Stimulated activated CD4-positive, alpha-beta T cell treated with anti-CD3 and anti-CD28 coated beads, Interleukin-4, amount 100 ng/mL, for 4 hours (primary cell): ENCODE measurements at places on chromosomes 2 and 18.

DNA sequence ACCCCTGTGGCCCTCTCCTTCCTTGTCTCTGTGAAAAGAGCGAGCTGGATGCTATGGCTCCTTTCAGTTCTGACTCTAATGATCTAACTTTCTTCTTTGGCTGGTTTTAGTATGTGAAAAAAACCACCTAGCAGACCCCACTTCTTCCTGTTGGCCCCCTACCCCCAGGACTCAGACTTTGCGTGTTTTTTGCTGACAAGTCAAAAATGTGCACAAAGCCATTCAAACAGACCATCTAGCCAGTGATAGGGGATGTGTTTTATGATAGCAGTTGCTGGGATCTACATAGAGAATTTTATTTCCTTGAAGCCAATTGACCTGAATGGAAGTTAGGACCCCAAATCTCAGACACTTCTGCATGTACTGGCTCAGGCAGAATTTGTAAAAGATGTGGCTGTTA, 49.1 kb downstream of the MFSD6 start:
- no peak for DNase-seq

DNA sequence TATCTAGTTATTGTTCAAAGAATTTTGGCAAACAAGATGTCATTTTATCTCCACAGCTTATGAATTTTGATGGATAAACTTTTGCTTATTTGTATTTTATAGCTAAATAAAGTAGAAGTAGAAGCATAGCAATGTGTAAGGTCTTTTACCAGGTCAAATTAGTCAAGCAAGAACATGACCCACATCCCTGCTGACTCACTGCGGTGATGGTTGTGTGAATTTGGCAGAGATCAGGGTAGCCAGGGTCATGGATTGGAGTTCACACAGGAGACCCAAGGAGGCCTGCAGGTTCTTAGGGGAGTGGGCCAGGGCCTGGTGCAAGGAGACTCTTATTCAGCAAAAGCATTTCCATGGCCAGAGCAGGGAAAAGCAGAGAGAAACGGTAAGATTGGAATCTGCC, 18.7 kb downstream of the SP140 start:
- DNase-seq = no peak

GRCh38 chr2:85875350-85876050, 13.3 kb downstream of the ST3GAL5 start:
- DNase-seq = no peak

GRCh38 chr2:9225806-9226205, 19.2 kb downstream of the ASAP2 start:
- DNase-seq = no peak

DNA sequence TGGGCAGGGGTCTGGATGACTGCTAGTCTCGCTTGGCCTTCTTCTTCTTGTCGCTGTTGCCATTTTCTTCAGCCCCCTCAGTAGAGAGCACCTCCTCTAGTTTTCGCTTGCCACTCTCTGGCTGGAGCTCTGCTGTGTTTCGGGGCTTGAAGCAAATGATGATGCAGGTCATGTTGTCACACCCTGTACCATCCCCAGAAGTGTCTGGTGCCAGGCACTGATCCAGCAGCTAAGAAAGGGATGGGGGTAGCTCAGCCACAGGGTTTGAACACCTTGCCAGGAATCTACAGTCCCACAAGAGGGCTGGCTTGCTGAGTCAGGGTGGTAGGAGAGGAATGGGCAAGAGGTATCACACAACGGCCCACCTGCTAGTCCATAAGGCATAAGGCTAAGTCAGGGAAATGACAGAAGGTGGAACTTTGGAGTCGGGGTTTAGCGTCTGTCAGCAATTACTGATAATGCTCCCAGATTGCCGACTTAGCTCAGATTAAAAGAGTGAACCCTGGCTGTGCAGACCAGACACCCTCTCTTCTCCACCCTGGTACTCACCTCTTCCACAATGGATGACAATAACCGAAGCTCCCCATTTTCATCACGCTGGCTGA, 1.1 kb upstream of the ZNF513 start:
- DNase-seq = no peak
